ENCODE measurements at places on chromosomes 2 and 18. TPM values are rescaled to one million over a fixed set of nuclear protein-coding genes. Genes with fewer than 3 reads are reported as not detected.

DNA sequence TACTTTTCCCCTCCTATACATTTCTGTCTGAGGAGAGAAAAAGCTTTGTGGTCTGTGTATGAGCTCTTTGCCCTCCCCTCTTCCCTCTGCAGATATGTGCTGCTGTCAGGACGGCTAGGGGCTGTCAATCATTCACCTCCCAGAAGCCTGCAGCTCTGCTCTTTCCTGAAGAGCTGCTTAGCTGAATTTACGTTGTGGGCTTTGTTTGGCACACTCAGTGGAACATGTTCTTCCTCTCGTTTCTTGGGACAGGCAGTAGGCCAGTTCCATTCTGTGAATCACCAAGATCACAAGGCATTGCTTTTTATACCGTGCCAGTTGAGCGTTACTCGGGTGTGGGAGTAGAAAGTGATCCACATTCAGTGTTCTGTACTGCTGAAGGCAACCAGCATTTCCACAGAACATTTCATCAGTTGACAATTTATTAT is 136.7 kb downstream of the LAMA3 start:
- ATAC-seq, result peak; percentile 96

GRCh38 chr2:98463081-98463481 is 18.4 kb downstream of the INPP4A start:
- no peak for ATAC-seq

DNA sequence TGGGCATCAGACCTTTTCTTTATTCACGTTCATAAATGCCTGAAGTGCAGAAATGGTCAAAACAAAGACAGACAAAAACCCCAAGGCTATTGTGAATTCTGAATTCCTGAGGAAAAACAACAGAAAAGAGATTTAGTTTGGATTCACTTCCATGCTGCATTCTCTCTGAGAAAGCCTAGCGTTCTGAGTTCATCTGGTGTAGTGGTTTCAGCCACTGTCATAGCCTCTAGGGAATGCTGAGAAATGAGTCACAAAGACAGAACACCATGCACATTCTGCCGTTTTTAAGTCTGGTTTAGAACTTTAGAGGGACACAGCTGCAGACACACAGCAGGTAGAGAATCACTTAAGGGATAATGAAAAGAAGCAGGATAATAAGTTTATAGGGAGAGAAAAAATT is 93.8 kb downstream of the LRP1B start:
- ATAC-seq, result no peak

DNA sequence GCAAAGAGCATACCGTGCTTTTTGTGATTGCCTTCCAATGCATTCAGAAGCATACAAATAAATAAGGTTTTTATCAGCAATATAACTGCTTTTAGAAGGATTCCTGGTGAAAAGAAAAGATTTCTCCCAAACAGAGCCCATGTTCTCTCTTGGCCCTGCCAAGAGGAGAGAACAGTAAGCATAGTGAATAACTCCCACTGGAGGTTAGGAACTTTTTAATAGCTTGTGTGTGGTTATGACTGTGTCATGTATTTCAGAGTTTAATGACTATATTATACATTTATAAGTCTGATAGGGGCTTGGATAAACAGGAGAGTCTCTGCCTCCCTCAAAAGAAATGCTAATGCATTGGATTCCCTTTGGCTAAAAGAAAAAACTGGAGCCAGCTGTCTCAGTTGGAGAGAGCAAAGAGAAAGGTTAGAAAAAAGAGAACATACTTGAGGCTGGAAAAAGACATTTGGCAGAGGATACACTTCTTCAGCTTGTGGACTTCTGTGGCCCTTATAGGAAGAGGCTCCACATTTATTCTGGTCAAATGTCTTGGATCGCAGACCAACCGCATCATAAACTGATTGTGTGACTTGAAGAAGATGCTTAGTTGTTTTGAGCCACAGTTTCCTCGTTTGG is 63.0 kb upstream of the SPRED2 start:
- no peak for ATAC-seq

- no peak for ATAC-seq
Observed at GRCh38 chr2:135386993-135387392, 144.0 kb downstream of the ZRANB3 start.

GRCh38 chr2:220628252-220628651 is 943.9 kb downstream of the EPHA4 start:
- no peak for ATAC-seq

The DOK6 gene
- total RNA-seq, result 2.6 TPM

The IL36A gene
- total RNA-seq, result 1.2 TPM

The LIPG gene
- total RNA-seq, result 0.16 TPM

The DNAJC5G gene
- not detected for total RNA-seq

Measured in gastroesophageal sphincter (tissue), 4 donors.